Lower leg skin (tissue), 4 donors: ENCODE measurements at places on chromosomes 16 and 17.

- DNase-seq, result no peak
Observed at GRCh38 chr17:40888196-40888720, 3.2 kb upstream of the KRT20 start.

DNA sequence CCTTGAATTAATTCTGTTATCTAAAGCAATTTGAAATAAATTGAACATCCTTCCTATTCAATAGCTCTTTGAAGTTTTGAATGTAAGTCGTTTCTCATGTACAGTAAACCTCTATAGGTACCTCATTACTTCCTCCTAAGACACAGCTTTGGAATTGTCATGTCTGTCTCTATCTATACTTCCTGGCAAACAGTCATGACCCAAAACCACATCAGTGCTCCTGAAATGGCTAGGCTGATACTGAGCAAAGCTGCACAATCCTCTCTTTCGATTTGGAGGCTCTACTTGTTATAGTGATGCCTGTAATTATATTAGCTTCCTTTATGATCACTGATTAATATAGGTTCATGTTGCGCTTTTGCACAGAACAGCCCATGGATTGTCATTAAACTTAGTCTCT lies 110.1 kb downstream of the ADAMTS18 start:
- DNase-seq, result no peak

DNA sequence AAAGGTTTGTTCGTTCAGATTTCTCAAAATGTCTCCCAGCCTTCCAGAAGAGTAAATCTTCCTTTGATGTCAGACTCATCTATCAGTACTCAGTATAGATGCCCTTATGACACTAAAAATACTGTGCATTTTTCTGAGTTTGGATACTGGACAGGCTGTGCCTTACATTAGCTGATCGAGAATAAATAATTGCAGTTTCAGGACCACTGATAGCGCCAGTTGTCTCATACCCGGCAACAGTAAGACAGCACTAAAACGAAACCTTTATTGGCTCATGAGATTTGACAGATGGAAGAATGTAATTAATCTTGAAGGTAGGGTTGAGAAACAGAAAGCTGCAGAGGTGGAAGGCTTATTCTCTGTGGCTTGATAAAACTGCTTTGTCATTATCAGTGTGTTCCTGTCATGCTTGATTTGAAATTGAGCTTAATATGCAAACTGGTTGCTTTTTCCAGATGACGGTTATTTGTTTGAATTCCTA lies 1.2 kb downstream of the ATP6V0A1 start:
- no peak for DNase-seq

- DNase-seq, result no peak
Observed at GRCh38 chr17:49210158-49211029, at the start of the genes ABI3 and GNGT2. TSS of gene ABI3 (plus strand) at chr17:49210707. CDS start at chr17:49210725, 18 bp downstream. TSS of gene GNGT2 (minus strand) at chr17:49210574. CDS start at chr17:49207422, 3,152 bp downstream.

GRCh38 chr16:62755938-62756337 lies 719.7 kb upstream of the CDH8 start:
- no peak for DNase-seq

DNA sequence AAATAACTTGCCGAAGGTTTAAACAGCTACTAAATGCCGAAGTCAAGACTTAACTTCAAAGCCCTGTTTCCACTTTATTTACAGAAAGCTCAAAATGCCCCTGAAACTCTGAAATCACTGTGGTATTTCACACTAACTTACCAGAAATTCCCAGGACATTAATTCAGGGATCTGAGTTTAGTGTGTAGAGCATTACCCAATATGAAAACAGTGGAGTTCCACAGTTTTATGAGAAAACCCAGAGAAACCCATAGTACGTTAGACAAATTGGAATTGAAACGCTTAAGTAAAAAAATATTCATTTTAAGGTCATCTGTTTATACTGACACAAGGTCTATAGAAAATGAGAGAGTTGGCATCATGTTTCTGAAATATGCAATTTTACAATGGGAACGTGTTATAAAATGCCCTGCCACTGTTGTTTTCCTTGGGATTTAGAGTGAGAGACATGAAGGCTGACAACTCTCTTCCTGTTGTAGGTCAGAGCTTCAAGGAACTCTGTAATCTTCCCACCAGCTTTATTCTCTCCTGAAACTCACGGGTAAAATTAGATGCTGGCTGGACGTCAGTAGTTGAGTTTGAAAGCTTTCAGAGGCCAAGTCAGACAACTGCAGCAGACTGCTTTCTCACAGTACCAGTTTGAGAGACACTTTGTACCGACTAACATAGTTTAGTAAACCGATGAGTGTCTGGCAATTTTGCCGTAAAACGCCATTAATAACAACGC lies 139.4 kb upstream of the TBX2 start:
- DNase-seq, result no peak

DNA sequence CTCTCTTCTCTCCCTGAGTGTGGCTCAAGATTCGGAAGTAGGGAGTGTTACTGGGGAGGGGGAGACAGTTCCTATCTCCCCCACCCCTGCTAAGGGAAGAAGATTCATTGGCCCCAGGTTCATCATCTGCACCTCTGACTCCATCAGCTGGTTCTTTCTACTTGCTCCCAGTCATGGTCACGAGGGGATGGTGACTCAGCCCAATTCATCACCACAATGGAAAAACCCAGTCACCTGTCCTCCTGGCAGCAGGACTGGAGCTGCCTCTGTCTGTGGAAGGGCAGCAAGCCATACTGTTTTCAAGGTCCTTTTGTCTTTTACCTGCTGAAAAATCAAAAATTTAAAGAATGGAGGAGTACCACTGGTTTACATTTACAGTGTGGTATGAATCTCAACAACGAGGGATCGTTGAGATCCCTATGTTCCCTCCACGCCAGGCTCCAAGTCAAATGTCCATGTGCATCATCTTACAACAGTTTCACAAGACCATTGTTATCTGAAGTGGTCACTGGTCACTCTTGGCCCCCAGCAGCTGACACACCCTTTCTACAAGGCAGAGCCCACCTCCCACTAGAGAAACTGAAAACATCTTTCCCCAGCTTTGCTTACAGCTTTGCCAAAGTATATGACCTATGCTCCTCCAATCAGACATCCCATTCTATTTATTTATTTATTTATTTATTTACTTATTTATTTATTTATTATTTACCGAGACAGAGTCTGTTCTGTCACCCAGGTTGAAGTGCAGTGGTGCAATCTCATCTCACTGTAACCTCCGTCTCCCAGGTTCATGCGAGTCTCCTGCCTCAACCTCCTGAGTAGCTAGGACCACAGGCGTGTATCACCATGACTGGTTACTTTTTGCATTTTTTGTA lies 40.4 kb upstream of the NDRG4 start:
- DNase-seq, result no peak

GRCh38 chr16:28107232-28107631 lies 43.7 kb upstream of the GSG1L start:
- no peak for DNase-seq

DNA sequence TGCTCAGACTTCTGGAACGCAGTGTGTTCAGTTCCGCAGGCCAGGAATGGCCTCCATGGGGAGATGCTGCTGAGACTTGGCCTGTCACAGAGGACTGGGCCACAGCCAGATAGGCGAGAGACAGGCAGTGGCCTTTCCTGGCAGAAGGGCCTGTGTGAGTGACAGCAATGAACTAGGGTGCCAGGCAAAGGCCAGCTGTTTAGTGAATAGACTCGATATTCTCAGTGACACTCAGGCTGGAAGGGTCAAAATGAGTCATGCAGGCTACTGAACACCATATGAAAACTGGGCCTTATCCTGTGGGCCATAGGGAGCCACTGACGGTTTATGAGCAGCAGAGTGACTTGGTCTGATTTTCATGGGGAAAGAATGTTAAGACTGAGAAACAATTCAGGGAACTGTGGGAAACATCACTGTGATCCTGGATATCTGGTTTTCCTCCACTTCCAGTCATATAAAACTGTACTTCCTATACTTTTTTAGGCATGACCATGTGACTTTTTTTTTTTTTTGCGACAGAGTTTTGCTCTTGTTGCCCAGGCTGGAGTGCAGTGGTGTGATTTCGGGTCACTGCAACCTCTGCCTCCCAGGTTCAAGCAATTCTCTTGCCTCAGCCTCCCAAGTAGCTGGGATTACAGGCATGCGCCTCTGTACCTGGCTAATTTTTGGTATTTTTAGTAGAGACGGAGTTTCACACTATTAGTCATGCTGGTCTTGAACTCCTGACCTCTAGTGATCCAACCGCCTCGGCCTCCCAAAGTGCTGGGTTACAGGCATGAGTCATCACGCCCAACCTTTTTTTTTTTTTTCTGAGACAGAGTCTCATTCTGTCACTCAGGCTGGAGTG lies 5.2 kb upstream of the NUBP1 start:
- DNase-seq, result peak; percentile 88

GRCh38 chr17:58786586-58787295 lies 31.1 kb downstream of the PPM1E start:
- no peak for DNase-seq

DNA sequence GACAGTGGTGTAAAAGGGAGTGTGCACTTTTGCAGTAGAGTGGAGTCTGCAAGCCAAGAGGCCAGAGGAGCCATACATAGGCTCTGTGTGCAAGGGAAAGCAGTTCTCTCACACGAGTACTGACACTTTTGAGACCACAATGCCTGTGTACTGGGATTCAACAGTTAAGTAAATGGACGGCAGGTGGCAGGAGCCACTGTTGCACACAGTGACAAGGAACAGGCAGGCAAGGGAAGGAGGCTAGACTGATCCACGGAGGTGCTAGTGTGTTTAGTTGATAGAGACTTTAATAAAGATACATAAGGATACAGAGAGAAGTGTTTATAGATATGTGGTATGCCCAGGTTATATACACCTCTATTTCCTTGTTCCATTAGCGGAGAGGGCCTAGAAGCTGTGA lies 67.0 kb downstream of the MPRIP start:
- DNase-seq, result no peak

- DNase-seq, result no peak
Observed at GRCh38 chr16:24272379-24272778, 16.2 kb downstream of the CACNG3 start.

DNA sequence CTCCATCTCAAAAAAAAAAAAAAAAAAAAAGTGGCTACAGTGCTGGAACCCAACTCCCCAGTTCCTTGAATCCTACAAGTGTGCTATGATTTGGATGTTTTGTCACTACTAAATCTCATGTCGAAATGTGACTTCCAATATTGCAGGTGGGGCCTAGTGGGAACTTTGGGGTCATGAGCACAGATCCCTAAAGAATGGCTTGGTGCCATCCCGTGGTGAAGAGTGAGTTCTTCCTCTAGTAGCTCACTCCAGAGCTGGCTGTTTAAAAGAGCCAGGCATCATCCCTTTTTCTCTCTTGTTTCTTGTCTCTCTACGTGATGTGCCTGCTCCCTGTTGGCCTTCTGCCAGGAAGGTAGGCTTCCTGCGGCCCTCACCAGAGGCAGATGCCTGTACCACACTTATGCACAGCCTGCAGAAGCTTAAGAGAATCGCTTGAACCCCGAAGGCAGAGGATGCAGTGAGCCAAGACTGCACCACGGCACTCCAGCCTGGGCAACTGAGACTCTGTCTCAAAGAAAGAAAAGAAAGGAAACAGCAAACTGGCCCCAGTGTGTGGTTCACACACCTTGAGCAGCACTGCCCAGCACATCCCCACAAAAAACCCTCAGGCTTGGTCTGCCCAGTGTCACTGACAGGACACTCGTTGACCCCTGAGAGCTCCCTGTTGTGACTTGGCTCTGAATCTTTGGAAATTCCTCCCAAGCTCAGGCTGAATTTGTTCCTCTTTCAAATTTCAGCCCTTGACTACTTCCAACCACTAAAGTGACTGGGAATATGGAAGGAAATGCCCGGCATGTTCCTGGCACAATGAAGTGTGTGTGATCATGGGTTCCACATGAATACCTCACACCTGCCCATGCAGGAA lies 3.1 kb downstream of the MT1E start:
- DNase-seq, result no peak

DNA sequence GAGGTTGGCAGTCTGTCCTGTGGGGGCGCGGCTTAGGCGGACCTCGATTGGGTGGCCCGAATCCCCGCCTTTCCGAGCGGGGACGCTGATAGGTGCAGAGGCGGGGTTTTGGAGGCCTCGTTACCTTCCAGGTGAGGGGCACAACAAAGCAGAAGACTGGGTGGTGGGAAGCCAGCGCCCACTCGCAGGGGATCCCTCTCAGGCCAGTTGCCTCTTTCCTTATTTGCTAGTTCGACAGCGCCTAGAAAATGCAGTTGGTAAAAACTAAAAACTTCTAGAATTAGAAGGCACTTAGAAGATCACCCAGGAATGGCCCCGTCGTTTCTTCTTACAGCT lies 730 bp downstream of the KAT7 start:
- no peak for DNase-seq

DNA sequence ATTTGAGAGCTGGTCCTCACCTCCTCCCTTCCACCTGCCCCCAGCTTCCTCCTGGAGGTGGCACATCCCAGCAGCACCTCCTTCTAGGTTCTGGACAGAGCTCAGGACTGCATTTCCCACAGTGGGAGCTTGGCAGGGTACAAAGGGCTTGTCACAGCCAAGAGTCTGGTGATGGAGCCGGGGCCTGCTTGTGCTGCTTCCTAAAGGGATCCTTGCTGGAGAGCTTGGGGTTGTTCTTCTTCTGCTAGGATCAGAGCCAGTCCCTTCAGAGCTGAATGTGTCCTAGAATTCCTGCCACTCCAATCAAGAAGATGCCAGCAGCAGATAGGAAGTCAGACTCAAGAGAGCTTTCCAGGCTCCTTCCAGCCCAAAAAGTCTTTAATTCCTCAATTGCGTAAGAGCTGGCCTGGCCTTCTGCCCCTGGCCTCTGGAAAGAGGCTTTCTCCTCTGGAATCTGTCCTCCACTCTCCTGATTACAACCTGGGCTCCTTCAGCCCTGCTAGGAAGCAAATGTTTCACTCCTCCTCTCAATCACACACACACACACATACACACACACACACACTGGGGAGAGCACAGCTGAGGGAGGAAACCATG lies 4.4 kb downstream of the CD300E start:
- DNase-seq, result no peak

DNA sequence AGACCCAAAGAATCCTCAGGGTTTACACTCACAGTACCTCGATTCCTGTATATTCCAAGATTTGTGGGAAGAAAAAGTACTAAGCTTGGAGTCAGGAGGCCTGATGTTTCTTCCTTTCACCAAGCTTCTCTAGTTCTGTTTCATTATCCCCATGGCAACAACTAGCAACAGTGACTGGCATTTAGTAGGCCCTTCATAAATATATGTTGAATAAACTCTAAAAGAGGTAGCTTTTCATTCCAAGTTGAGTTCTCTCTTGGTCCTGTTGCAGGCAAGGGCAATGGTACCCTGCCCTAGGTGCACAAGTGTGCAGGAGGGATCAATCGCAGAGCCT lies 527 bp upstream of the UBE2Z start:
- no peak for DNase-seq

DNA sequence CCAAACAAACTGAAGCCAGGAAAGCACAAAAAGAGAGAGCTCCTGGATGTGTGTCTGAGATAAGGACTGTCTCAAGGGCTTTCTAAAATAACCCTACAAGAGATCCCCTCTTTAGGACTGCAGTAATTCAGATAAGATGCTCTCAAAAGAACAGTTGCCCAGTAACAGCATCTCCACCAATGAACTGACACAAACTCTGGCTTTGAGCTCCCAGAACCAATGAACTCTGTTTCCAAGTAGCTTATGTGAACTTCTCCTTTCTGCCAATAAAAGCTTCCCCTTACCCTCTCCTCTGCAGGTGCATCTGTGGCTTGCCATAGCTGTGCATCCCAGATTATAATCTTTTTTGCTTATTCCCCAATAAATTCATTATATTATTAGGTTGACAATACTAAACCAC lies 421.5 kb downstream of the SLC39A11 start:
- DNase-seq, result no peak
